ENCODE measurements at places on chromosomes 2 and 18. TPM values are rescaled to one million over a fixed set of nuclear protein-coding genes. Genes with fewer than 3 reads are reported as not detected.

The IRS1 gene
- 17.6 TPM for total RNA-seq

The SERPINB3 gene
- 0.11 TPM for total RNA-seq

The DOCK10 gene
- total RNA-seq = 49.8 TPM

The TTC39C gene
- total RNA-seq = 11.4 TPM

The B3GNT2 gene
- total RNA-seq = 20.9 TPM

The RMDN2 gene
- 4.9 TPM for total RNA-seq

The SERPINB12 gene
- not detected for total RNA-seq

The OTOS gene
- total RNA-seq = not detected

The DNAJC27 gene
- total RNA-seq = 1.8 TPM

The UGGT1 gene
- total RNA-seq = 23.1 TPM

All from A549 treated with DMSO at 1 μM for 4 hours (cell line).